ENCODE measurements at places on chromosomes 7 and 10.

GRCh38 chr10:34313353-34313752 lies 501.7 kb downstream of the PARD3 start:
- DNase-seq: no peak

- no peak for DNase-seq
Measured at GRCh38 chr10:44032216-44032615, 352.7 kb downstream of the CXCL12 start.

DNA sequence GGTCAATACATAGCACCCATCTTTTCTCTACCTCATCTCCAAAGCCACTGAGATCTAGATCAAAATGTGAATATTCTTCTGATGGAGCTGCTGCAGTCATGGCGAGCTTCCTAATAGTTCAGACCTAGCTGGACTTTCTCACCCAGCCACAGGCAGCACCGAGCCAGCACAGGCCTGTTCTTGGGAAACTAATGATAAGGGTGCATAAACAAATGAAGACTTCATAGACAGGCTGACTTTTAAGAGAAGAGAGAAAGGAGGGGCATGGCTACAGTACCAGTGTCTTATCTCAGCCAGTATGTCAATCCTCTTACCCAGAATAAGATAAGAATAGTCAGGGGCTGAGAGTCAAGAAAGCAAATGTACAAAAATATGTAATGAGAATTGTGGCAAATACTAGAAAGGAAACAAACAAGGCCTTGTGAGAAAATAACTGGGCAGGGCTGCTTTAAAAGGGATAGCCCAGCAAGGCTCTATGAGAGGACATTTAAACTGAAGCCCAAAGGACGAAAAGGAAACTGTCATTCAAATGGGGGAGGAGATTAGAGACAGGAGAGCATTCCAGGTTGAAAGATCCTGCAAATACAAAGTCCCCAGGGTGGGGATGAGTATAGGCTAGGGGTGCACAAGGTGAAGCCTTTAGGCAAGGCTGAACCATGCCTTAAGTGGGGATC lies 21.8 kb upstream of the CDK14 start:
- DNase-seq: no peak

DNA sequence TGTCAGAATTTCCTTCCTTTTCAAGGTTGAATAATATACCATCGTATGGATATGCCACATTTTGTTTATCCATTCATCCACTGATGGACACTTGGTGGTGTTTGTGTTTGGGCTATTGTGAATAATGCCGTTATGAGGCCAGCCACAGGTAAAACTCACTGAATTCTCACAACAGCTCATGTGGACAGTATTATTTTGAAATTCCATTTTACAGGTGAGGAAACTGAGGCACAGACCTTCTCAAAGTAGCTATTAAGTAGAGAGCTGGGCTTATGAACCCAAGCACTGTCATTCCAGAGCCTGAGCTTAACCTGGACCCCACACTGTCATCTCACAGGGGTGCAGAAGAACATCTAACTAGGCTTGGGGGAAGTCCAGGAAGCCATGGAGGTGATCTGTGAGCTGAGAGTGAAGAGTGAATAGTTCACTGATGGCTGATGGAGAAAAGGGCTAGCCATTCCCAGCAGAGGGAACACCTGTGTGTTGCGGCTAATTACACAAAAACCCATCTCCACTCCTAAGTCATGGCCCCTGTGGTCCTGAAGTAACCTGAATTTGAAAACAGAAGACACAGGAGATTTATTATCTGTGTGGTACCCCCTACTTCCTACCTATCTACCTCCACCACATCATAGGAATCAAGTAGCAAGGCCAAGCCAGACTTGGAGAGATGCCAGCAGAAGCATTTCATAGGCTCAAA lies 8.7 kb downstream of the INMT start:
- DNase-seq: no peak

- DNase-seq: no peak
Measured at GRCh38 chr7:77684030-77684429, 12.2 kb upstream of the RSBN1L start.

- no peak for DNase-seq
Measured at GRCh38 chr10:72687035-72687434, 4.9 kb upstream of the MCU start.

- no peak for DNase-seq
Measured at GRCh38 chr7:118057404-118057803, 126.6 kb upstream of the LSM8 start.

DNA sequence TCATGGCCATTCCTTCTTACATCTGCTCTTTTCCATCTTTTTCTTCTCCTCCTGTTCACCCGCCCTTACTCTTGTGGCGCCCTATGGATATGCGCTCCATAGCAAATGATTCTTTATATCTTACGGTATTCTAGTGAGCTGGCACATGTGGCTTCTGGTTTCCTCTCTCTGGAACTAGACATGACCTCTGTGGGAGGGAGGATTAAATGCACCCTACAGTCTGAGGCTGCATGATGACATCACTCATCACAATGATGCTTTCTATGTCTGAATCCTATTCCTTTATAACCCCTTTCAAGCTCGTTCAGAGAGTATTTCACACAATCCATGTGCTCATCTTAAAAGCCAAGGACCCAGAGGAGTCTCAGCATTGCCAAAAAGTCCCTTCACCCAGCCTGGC lies 153.3 kb downstream of the EGFR start:
- no peak for DNase-seq

DNA sequence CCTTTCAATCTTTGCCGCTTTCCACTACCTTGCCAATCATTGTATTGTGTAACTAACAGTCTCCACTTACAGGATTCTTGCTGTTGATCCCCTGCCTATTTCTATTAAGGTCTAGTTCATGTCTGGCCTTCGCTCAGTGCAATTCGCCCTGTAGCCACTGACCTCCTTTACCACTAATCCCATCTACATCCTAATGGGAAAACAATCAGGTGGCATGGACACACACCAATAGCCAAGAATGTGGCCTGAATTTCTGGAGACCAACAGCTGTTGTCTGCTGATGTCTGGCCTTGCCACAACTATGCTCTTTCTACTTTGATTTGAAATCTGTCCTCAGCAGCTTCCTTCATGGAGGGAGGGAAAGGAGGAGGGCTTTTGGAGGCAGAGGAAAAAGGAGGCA lies 546.2 kb downstream of the SORCS3 start:
- no peak for DNase-seq

GRCh38 chr10:30812018-30812851 lies 182.7 kb upstream of the LYZL2 start:
- DNase-seq: no peak

DNA sequence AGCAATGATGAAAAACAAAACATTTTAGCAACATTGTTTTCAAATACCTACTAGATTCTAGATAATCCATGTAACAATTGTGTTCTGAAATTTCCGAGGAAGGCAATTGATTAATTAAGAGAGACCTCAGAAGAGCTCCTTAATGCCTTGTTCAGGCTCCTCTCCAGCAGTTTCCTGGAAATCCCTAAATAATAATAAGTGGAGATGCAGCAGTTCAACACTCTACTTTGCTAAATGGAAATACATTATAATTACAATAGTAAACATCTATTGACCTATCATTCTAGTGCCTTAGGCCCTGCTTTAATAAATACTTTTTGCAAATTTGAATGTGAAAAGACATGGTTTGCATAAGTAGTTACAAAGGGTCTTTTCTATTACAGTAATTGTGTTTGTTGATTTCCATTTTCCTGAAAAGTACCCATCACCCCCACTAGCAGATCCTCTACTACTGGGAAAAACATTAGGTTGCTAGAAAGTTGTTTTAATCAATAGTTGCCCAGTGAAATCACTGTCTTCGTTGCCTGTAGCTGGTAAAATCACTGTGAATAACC lies 186.6 kb upstream of the STK17A start:
- DNase-seq: no peak

DNA sequence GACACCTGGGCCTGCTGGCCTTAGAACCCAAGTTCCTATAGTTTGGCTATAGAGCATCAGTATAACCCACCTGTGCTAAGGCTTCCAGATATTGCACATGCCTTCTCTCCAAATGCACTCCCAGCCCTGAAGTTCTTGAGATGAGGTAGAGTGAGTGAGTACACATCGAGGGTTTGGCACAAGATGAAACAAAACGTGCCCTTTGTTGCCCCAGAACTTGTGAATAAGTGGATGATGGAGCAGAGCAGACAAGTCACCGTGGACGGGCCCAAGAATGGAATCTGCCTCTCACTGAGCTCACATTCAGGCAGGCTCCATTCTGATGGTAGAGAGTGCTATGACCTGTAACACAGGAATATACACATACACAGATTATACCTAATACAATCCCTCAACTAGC lies 73.0 kb upstream of the STK17A start:
- no peak for DNase-seq

GRCh38 chr7:22591271-22591670 lies 91.3 kb upstream of the STEAP1B start:
- no peak for DNase-seq

GRCh38 chr10:71493741-71494140 lies 97.0 kb downstream of the CDH23 start:
- no peak for DNase-seq

DNA sequence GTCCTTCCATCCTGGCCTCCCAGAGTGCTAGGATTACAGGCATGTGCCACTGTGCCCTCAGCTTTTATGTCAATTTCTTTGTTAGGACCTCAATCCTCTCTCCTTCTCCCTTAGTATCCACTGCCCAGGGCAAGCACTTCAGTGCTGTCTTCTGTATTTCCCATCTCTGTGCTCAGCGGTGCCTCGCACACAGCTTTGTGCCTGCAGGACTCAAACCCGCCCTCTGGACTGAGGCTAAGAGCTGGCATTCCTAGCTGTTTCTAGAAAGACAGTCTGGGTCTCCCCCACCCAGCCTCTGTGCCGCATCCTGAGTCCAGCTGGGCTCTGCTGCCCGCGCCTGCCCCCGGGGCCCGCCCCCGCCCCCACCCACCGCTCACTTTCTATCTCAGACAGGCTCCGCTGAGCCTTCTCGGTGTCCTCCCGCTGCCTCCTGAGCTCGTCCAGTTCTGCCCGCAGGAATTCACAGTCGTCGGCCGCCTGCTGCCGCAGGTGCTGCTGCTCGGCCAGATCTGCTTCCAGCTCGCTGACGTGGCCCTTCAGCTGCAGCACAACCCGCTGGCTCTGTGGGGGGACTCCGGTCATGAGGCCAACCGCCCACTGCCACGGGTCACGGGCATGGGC lies 67.3 kb downstream of the SPDYE5 start:
- DNase-seq: no peak

- no peak for DNase-seq
Measured at GRCh38 chr7:150852371-150852905, at the start of gene AOC1. Gene AOC1 (plus strand): TSS chr7:150852517. CDS start chr7:150856471, 3,954 bp downstream.
